Eye (tissue), 1 donor: ENCODE measurements at places on chromosomes 11 and 22.

GRCh38 chr11:10659339-10660216 lies 34.0 kb downstream of the IRAG1 start:
- DNase-seq: no peak

DNA sequence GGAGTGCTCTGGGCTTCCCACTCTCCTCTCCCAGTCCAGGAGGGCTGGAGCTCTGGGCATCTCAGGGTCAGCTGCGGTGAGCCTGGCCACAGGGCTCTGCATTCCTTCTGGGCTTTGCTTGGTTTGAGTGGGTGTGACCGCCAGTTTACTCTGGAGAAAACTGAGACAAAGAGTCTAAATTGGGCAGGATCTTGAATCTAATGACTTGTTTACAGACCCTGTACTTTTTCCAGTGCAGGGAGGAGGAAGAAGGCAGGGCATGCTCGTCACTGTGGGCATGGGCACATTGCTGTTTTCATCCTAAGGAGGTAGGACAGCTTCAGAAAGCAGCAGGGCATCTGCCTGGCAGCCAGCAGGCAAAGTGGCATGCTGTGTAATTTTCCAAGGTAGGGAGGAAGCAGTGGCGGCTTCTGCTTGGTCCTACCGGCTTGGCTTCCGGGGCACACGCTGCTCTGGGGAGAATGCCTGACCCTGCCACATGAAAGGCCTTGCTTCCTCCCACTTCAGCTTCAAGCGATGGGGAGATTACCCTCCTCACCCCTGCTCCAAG lies 22.9 kb downstream of the FLI1 start:
- DNase-seq: peak; percentile 8

GRCh38 chr11:90284171-90284570 lies 61.3 kb upstream of the CHORDC1 start:
- DNase-seq: no peak

GRCh38 chr11:67611165-67611564 lies 4.4 kb downstream of the NDUFV1 start:
- DNase-seq: no peak
